ENCODE measurements at places on chromosomes 5 and 9. TPM values are rescaled to one million over a fixed set of nuclear protein-coding genes. Genes with fewer than 3 reads are reported as not detected.
A peak's percentile ranks its signal among the peaks of the same experiment; 100 is the strongest.

PCDHGA2 gene
- not detected for total RNA-seq

TMEFF1 gene
- not detected for total RNA-seq

ADAMTSL1 gene
- total RNA-seq = not detected

PLAC8L1 gene
- total RNA-seq = 0.47 TPM

TMEM8B gene
- 3.8 TPM for total RNA-seq

ZNF354C gene
- 7.3 TPM for total RNA-seq

PFN3 gene
- total RNA-seq = not detected

- H3K4me3 ChIP-seq = peak within 1 kb of the TSS; percentile 99
- no peaks in the 10 kb centered on the region for H3K27me3 ChIP-seq
- peaks cover 16% of the 10 kb centered on the region for H3K36me3 ChIP-seq
- peak; percentile 94 for DNase-seq
- peaks cover 42% of the 10 kb centered on the region for H3K4me1 ChIP-seq
- peak within 1 kb of the TSS; percentile 99 for H3K27ac ChIP-seq
Observed at GRCh38 chr5:37370864-37371726, at the start of gene NUP155. Gene NUP155, minus strand, starts transcription at chr5:37371106. Its CDS starts 129 bp downstream, at chr5:37370977.

DNA sequence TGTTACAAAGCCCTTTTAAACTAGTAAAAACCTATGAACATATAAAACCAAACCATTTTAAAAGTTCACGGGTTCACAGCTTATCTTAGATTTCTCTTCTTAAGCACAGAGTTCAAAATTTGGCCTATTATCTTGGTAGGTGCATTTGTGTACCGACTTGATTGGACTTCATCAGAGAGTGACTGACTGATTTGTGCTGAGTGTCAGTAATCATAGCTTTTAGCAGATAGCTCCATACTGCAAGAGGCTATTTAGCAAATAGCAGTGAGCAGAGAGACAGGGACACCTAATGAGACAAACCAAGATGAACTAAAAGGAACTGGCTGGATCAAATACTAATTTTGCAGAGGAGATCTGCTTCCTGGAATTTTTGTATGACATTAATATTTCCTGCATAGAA lies 274.5 kb downstream of the PRR16 start:
- no peaks in the 10 kb centered on the region for H3K4me1 ChIP-seq
- no peaks in the 10 kb centered on the region for H3K36me3 ChIP-seq
- no peaks in the 10 kb centered on the region for H3K27me3 ChIP-seq
- DNase-seq = no peak

DNA sequence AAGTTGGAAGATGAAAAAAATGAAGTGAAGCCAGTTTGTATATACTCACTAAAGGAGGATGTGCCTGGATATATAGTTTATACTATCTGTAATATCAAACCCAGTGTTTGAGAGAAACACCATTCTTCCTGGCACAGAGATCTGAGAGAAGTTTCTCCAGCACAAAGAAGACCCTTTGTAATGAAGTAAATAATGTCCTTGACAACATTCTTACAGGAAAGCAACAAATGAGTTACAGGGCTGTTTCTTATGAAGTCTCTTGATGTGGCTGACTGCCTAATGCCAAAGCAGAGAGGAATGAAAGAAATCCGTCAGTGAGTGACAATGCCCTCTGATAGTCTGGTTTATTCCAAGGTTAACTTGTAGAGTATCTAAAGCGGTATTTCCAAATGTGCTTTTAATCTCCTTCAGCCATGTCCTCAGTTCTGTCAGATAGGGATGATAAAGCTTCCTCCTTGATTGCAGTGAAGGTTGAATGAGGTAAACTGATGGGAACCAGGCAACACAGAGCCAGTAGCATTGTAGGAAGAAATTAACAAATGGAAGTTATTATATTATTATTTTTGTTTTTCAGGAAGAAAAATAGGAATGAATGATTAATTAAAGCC lies 123.1 kb upstream of the ZNF608 start:
- H3K27ac ChIP-seq = no peak overlapping the region
- H3K27me3 ChIP-seq = no peaks in the 10 kb centered on the region
- no peak overlapping the region for H3K4me3 ChIP-seq
- no peak for DNase-seq

GRCh38 chr9:125338929-125339328 lies 77.3 kb downstream of the GAPVD1 start:
- H3K4me3 ChIP-seq = no peak overlapping the region
- H3K4me1 ChIP-seq = no peaks in the 10 kb centered on the region
- no peak for DNase-seq
- H3K27ac ChIP-seq = no peak overlapping the region

- H3K4me3 ChIP-seq = no peak overlapping the region
- peaks cover 19% of the 10 kb centered on the region for H3K4me1 ChIP-seq
- H3K36me3 ChIP-seq = no peaks in the 10 kb centered on the region
- no peak for DNase-seq
Observed at GRCh38 chr5:175640106-175640775, 17.6 kb upstream of the HRH2 start.

GRCh38 chr5:168853972-168854371 lies 274.8 kb upstream of the PANK3 start:
- peaks cover 2% of the 10 kb centered on the region for H3K36me3 ChIP-seq
- H3K4me3 ChIP-seq = no peak overlapping the region
- peaks cover 38% of the 10 kb centered on the region for H3K4me1 ChIP-seq
- no peak overlapping the region for H3K27ac ChIP-seq

GRCh38 chr9:13550519-13550918 lies 271.0 kb upstream of the MPDZ start:
- no peak overlapping the region for H3K4me3 ChIP-seq
- H3K27ac ChIP-seq = no peak overlapping the region
- no peaks in the 10 kb centered on the region for H3K36me3 ChIP-seq
- DNase-seq = no peak
- no peaks in the 10 kb centered on the region for H3K27me3 ChIP-seq

- H3K27me3 ChIP-seq = no peaks in the 10 kb centered on the region
- H3K4me3 ChIP-seq = no peak overlapping the region
- no peaks in the 10 kb centered on the region for H3K4me1 ChIP-seq
- H3K36me3 ChIP-seq = no peaks in the 10 kb centered on the region
- no peak for DNase-seq
Observed at GRCh38 chr5:45355189-45355992, 340.8 kb downstream of the HCN1 start.

GRCh38 chr9:107447834-107448233 lies 41.7 kb downstream of the KLF4 start:
- peaks cover 2% of the 10 kb centered on the region for H3K27me3 ChIP-seq
- no peak overlapping the region for H3K27ac ChIP-seq
- no peak overlapping the region for H3K4me3 ChIP-seq
- DNase-seq = no peak
